ENCODE measurements at places on chromosomes 1 and 21. TPM values are rescaled to one million over a fixed set of nuclear protein-coding genes. Genes with fewer than 3 reads are reported as not detected.
A peak's percentile ranks its signal among the peaks of the same experiment; 100 is the strongest.

DNA sequence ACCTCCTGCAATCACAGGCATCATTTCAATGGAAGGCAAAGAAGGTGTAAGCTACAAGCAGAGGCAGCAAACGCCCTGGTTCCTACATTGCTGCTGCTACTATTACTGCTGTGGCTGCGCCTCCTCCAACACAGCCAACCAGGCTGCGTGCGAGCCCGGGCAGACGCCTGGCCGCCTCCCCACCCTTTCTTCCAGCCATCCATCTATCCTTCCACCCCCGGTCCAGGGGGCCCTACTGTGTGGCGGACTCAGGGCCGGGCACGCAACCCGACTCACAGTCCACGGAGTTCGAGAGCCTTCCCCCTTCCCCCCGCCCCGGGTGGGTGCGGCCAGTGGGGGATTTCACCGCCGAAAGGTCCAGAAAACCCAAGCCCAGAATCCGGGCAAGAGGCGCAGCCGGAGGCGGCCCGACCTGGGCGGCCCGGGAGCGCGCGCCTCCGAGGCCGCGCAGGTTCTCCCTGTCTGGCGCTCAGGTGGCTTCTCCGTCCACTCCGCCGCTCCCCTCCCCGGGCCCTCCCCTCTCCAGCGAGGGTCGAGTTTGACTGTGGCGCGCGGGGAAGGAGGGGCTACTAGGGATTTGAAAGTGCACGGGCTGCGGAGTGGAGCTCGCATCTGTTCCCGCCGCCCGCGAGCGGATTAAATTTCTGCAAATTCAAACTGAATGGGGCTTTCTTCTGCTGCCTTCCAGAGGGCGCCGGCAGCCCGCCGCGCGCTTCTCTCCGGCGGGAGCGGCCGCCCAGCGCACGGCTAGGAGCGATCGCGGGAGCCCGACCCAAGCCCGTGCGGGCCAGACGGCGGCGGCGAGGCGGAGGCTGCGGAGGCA is at the start of gene HUNK:
HUNK (plus strand) TSS at position 569 of the 823 bp plus-strand sequence. CDS start 655 bp downstream, outside the sequence.
- DNase-seq = peak; percentile 34

GRCh38 chr1:44924835-44925464 is 61.4 kb downstream of the EIF2B3 start:
- peak; percentile 70 for DNase-seq

- DNase-seq = no peak
Measured at GRCh38 chr1:81135524-81135923, 665.2 kb upstream of the ADGRL2 start.

OR2AK2 gene
- not detected for total RNA-seq

ILDR2 gene
- not detected for total RNA-seq
